ENCODE measurements at places on chromosomes 16 and 17.

- DNase-seq = no peak
These were observed 422 bp downstream of the UQCC4 start for GRCh38 chr16:1420111-1420539.

DNA sequence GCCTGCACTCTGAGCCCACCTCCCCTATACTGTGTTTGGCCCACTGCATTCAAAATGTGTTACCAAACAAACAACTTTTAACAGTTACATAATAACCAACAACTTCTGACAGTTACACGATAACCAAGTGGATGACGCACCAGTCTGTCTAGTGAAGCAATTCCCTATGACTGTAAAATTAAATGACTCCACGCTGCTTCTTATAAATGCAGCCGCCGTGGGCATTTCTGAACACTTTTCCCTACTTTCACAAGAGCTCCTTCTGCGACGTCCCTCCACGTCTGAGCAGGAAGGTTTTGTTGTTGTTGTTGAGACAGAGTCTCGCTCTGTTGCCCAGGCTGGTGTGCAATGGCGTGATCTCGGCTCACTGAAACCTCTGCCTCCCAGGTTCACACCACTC, 27.6 kb downstream of the ZNF276 start:
- no peak for DNase-seq

- DNase-seq = peak; percentile 50
These were observed 25.0 kb upstream of the KCNJ2 start for GRCh38 chr17:70144260-70144846.

- no peak for DNase-seq
These were observed 12.8 kb upstream of the ZNF23 start for GRCh38 chr16:71474864-71475263.
